GM13977 (cell line): ENCODE measurements at places on chromosomes 13 and 19.

DNA sequence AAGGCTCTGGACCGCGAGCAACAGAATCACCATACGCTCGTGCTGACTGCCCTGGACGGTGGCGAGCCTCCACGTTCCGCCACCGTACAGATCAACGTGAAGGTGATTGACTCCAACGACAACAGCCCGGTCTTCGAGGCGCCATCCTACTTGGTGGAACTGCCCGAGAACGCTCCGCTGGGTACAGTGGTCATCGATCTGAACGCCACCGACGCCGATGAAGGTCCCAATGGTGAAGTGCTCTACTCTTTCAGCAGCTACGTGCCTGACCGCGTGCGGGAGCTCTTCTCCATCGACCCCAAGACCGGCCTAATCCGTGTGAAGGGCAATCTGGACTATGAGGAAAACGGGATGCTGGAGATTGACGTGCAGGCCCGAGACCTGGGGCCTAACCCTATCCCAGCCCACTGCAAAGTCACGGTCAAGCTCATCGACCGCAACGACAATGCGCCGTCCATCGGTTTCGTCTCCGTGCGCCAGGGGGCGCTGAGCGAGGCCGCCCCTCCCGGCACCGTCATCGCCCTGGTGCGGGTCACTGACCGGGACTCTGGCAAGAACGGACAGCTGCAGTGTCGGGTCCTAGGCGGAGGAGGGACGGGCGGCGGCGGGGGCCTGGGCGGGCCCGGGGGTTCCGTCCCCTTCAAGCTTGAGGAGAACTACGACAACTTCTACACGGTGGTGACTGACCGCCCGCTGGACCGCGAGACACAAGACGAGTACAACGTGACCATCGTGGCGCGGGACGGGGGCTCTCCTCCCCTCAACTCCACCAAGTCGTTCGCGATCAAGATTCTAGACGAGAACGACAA lies 1.8 kb downstream of the PCDH17 start:
- DNase-seq = no peak

- DNase-seq = no peak
These were observed 130.5 kb upstream of the RNF113B start for GRCh38 chr13:98307463-98308085.

GRCh38 chr13:59754411-59754810 lies 409.3 kb downstream of the DIAPH3 start:
- no peak for DNase-seq

GRCh38 chr13:23889615-23890607 lies 711 bp upstream of the MIPEP start:
- DNase-seq = no peak
